Stimulated activated CD8-positive, alpha-beta memory T cell treated with anti-CD3 and anti-CD28 coated beads, Interleukin-4, amount 100 ng/mL, for 24 hours (primary cell): ENCODE measurements at places on chromosomes 3 and 15.

DNA sequence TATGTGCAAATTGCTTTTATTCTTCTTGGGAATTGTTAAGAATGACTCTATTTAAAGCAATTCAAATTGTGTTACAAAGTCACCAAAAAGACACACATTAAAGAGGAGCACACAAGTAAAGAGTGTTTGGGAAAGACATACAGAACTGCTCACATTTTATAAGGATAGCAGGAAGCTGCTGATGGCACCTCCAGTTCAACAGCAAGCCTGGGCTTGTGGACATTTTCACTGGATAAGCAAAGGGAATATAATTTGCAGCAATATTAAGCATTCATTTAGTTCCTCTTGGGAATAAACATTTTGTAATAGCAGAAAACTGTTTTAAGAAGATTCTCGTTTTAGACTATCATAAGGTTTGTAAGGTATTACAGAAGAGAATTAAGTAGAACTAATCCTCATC is 1271.9 kb downstream of the ZPLD1 start:
- no peak for DNase-seq

DNA sequence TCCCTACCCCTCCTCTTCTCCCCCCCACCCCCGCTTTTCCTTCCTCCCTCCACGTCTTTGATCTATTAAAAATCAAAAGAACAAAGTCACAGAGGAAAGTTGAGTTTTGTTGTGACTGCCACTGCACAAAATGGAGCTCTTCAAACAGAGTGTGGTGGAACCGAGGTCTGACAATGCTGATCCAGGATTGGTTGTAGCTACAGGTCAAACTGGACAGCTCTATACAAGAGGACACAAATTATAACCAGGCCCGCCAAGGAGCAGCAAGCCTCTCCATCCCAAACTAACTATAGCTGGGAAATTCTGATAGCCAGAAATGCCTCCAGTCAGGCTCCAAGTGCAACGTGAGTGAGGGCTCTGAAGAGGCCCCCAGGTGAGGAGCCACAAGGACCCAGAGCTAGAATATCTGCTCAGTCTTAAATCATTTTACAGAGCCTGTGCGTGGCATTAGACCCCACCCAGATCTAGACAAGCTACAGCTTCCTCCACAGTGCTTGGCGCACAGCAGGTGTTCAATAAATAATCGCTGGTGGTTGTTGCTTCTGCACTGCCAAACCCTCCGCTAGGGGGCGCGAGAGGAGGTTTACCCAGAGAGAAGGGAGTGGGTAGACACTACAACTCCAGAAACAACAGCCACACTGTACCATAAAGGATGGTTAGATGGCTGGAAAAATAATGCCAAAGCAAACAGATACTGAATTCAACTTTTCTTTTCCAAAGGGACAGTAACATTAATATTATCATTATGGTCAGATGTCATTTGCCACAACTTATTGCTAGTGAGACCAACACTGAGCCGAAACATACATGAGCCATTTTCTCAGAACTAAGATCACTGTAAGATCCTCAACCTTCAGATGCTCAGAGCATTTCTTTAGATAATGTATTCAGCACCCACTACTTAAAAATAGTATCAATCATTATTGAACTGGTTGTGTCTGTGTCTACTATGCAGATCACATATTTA is 44.6 kb downstream of the ZIC4 start:
- DNase-seq: peak; percentile 4

- DNase-seq: no peak
Observed at GRCh38 chr15:71433402-71433801, 318.1 kb downstream of the THSD4 start.

DNA sequence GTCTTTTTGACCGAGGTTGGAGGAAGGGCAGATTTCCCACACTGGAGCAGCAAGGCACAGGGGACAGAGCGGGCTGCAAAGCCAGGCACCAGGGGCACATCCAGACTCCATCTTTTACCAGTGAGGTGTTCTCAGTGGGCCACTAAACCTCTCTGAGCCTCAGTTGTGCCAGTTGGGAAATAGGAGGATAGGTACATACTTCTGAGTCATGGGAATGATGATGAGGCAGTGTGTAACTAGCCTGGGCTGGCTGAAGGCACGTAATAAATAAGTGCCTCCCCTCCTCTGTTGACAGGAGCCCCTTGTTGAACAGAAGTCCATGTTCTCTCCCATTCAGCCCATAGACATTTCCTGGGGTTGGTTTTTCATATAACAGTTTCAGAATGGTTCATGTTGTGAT is 48.7 kb downstream of the GPD1L start:
- no peak for DNase-seq

- DNase-seq: no peak
Observed at GRCh38 chr3:113241292-113242095, 30.1 kb downstream of the BOC start.

GRCh38 chr3:74041068-74041675 is 416.4 kb upstream of the PDZRN3 start:
- DNase-seq: no peak
